ENCODE measurements at places on chromosomes 4 and X.

DNA sequence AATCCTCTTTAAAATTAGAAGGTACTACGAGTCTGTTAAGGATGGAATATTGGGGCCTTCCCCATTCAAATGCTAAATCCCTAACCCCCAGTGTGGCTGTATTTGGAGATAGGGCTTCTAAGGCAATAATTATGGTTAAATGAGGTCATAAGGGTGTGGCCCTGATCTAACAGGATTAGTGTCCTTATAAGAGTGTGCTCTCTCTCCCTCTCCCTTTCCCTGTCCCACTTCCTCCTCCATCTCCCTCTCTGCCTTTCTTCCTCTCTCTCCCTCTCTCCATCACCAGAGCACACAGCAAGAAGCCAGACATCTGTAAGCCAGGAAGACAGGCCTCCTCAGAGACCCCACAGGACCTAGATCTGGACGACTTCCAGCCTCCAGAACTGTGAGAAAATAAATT is 116.9 kb downstream of the COL25A1 start:
- no peak for DNase-seq

GRCh38 chr4:133045288-133045687 is 103.8 kb upstream of the PCDH10 start:
- no peak for DNase-seq

DNA sequence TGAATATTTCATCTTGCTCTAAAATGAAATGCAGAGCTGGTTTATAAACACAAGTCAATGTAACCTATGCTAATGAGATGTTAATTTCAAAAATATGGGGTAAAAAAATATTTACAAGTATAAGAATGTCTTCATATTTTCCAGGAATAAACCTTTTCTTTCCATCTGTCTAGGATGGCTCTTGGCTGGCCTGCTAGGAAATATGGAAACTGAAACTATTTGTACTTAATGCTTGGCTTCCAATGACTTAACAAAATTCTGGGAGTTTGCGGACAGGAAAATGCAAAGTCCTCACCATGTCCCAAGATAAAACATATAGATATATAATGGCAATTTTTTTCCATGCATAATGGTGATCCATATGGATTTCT is 168.1 kb downstream of the SCFD2 start:
- DNase-seq, result no peak

GRCh38 chr4:73037057-73037456 is 32.5 kb downstream of the COX18 start:
- no peak for DNase-seq

DNA sequence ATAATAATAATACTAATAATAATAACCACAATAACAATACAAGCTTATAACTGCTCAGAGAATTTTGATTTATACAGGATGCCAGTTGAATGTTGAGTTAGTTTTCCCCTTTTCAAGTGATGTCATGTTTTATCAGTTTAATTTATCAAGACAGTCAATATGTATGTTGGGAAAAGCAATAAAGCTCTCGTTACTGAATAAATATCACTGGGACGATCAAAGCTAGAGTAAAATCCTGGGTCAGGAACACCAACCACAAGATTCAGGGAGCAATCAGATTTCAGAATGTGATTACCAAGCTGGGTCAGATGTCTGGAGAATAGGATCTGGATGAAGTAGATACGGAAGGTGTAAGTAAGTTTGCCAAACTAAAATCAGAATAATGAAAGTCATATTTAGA is 179.6 kb downstream of the GRID2 start:
- DNase-seq, result no peak

GRCh38 chr4:180665994-180666824 is 1577.0 kb upstream of the TENM3 start:
- no peak for DNase-seq

DNA sequence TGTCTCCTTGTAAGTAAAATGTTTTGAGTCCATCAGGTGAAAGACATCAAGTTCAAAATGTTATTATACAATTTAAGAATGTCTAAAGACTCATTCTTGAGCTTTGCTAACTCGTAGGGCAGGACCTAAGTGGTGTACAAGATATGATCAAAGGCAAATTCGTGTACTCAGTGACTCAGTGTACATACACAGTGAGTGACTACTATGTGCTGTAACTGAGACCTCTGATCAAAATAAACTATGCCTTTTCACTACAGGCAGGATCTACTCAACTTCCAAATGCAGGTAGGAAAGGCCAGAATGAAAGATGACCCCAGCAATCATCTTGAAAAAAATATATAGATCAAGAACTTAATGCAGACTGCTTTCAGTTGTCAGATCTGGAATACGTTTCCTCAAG is 49.9 kb downstream of the ADGRG2 start:
- DNase-seq, result no peak

DNA sequence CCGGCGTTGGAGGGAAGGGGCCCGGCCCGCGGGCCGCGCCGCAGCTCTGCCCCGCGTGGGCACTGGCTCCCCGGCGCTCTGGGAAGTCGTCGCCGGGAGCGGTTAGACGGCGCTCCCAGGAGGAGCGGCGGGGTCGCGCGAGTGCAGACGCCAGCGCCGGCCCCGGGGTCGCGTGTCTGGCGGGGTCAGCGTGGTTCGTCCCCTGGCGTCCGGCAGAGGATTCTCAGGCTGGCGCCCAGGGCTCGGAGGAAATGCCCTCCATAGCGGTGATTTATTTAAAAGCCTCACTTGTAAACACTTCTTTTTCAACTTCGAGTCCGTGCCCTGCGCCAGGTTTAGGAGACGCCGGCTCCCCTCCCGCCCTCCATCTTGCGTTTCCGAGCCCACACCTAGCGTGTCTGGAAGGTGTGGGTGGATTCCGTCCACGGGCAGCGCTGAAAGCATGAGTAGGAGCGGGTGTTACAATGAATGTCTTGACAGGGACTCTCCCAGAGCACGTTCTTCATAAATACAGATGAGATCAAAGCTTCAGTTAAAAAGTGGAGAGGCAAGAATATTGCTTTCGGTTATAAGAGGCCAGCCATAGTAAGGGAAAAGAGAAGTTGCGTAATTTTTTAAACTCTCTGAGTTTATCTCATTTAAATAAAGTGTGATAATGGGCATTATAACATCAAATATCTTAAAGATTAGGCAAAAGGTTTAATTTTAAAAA is 692 bp downstream of the FAM241A start:
- peak; percentile 60 for DNase-seq

DNA sequence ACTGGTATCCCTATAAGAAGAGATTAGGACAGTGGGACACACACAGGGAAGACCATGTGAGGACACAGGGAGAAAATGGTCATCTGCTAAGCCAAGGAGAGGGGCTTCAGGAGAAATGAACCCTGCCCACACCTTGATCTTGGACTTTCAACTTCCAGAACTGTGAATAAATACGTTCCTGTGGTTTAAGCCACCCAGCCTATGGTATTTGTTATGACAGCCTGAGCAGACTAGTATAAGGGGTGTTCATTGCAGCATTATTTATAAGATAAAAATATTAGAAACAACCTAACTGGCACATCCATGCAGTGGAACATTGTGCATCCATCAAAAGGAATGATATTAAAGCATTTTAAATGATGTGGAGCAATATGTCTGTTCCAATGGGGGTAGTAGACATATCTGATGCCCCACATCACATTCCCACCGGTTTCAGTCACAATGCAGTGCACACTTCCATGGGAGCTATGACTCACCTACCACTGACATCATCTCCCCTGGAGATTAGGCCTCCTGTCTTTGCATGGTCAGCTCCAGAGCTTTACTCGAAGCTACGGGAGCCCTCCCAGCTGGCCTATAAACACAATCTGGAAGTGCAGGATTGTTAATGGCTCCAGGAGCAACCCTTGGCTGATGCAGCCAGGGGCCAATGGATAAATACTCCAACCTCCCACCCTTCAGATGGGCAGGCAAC is 38.9 kb upstream of the MAMLD1 start:
- DNase-seq, result no peak

- no peak for DNase-seq
These were observed 76.2 kb upstream of the DDX3X start for GRCh38 chrX:41257801-41258200.

GRCh38 chrX:101368800-101369199 is 17.2 kb downstream of the BTK start:
- DNase-seq, result no peak

DNA sequence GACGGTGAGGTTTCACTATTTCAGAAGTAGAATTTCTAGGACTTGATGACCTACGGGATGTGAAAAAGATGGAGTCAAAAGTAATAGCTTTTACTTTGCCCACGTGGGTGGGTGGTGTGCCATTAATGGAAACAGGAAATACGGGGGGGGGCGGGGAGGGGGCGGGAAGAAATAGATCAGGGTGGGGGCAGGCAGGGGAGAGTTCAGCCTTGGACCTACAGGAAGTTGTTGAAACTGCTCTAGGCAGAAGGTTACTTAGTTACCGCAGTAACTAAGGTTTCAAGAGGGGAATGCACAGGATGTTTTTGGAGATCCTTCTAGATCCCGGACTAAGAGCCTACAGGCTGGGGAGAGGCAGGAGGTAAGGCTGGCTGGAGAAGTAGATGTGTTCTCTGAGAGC is 3.6 kb upstream of the FHL1 start:
- DNase-seq, result no peak

GRCh38 chrX:8520178-8520577 is 55.5 kb downstream of the VCX3B start:
- no peak for DNase-seq

DNA sequence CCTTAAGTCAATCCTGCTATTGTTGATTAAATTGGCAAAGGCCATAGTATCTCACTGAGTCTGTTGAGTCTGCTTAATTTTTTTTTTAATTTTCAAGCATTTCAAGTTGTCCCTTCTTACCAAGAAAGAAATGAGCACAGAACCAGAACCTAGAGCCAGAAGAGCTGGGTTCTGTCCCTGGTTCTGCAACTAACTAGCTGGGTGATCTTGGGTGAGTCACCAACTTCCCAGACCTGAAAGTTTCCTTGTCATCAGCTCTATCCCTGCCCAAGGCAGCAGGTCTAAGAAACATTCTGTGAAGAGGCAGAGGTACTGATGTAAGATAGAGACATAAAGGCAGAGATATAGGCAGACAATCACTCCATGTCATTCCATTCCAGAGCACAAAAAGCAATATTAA is 17.3 kb downstream of the TEC start:
- DNase-seq, result no peak

DNA sequence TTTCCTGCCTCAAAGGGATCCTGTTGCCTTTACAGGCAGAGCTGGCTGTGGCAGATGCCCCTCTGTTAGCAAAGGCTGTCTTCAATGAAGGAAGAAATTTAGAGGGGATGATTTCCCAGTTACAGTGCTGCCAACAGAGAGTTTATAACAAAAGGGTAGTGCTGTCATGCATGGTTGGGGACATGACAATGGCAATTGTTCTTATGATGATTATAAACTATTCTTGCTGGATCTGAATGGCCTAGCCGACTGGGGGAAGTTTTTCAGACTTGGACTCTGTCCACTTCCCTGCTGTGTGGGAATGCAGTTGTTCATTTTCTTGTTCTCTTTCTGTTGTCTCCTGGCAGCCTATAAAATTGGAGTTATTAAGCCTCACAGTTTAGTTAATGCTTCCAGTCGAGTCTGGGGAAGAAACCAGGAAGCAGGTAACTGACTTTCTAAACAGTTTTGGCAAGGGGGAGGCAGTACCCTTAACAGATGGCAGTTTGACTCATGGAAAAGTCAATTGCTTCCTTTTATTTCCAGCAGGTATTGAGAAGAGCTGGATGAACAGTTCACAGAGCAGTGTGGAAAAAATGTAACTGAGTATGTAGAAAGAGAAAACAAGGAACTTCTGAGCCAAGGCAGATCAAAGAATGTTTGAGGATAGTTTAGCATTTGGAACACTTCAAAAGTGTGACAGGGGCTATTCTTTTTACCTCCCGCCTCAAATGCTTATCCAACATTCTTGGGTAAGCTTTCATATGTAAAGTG is 582.6 kb downstream of the RAPGEF2 start:
- no peak for DNase-seq

GRCh38 chr4:79413886-79414285 is 5.9 kb upstream of the GK2 start:
- DNase-seq, result no peak

DNA sequence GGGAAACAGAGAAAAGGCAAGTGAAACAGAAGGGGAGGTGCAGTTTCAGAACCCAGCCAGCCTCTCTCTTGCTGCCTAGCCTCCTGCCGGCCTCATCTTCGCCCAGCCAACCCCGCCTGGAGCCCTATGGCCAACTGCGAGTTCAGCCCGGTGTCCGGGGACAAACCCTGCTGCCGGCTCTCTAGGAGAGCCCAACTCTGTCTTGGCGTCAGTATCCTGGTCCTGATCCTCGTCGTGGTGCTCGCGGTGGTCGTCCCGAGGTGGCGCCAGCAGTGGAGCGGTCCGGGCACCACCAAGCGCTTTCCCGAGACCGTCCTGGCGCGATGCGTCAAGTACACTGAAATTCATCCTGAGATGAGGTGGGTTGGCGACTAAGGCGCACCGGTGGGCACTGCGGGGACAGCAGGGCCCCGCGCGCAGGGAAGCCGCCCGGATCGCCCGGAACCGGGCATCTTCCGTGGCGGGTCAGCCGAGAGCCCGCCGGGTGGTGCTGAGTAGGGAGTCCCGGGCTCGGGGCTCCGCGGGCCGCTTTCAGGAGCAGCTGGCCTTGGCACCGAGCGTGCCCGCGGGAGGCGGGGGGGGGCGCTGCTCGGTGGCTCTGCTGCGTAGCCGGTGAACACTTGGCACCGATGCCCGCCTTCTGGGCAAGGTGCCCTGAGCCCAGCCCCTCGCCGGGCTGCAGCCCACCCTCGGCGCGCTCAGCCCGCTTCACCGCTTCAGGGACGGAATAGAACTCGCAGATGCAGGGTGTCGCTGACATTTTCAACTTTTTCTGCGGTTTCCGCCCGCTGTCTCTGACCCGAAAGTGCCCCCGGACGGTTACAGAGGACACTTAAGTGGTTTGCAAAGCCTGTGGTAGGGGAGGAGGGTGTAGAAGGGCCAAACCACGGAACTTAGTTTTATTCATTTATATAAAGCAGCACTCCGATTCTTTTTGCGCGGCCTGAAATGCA is at the start of gene CD38:
TSS of gene CD38 (plus strand) at position 40 of the 953 bp plus-strand sequence. CDS start at position 127, 87 bp downstream.
- peak; percentile 20 for DNase-seq

GRCh38 chr4:79177388-79177787 is 148.5 kb downstream of the NAA11 start:
- no peak for DNase-seq

- no peak for DNase-seq
These were observed 63.7 kb upstream of the RPL34 start for GRCh38 chr4:108556588-108557200.

DNA sequence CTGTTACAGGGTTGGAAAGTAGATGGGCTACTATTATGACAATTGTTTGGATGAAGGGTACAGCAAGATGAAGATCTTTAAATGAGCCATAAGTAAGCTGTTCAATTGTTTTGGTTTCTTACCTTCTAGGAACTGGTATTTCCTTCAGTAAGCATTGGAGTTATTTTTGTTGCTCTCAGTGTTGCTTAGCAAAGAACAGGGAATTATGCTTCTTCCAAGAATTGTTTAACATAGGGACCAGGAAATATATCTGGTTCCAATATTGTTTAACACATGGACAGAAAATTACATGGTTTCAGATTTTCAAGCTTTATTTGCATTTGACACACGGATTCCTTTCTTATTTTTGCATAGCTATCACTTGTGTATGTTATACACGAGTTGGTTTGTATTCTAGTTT is 1999.0 kb downstream of the ARAP2 start:
- DNase-seq, result no peak

GRCh38 chr4:147984065-147984777 is 252.3 kb downstream of the ARHGAP10 start:
- DNase-seq, result no peak
